ENCODE measurements at places on chromosomes 5 and 9.

DNA sequence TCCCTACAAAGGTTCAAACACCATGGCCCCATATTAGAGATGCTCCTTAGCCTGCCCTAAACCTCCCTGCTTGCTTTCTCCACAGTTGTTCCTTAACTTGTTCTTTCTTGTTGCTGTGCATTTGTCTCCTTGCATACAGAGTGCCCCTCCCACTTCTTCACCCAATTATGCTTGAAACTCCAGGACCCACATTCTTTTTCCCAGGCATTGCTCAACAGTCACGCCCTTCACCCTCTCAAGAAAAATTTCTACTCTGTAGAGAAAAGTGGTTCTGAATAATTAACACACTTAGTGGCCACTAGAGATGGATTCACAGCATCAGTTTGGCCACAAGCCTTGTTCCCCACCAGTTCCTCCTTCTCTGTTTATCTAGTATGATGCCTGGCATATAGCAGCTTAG is 57.7 kb downstream of the NREP start:
- no peak for DNase-seq

DNA sequence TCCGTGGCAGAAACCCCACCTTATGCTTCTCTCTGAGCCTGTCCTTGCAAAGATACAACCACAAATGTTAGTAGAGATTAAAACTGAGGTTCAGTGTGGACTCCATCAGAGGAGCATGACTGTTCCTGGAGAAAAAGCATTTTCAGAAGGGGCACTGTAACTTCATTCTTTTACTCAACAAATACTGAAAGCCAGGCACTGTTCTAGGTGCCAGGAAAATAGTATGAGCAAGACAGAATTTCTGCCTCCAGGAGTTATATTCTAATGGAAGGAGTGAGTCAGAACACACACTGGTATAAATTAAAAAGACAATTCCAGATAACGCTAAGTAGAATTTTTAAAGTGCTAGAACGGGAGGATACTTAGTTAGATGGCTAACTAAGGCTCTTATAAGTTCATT is 251.4 kb upstream of the GAS1 start:
- no peak for DNase-seq

DNA sequence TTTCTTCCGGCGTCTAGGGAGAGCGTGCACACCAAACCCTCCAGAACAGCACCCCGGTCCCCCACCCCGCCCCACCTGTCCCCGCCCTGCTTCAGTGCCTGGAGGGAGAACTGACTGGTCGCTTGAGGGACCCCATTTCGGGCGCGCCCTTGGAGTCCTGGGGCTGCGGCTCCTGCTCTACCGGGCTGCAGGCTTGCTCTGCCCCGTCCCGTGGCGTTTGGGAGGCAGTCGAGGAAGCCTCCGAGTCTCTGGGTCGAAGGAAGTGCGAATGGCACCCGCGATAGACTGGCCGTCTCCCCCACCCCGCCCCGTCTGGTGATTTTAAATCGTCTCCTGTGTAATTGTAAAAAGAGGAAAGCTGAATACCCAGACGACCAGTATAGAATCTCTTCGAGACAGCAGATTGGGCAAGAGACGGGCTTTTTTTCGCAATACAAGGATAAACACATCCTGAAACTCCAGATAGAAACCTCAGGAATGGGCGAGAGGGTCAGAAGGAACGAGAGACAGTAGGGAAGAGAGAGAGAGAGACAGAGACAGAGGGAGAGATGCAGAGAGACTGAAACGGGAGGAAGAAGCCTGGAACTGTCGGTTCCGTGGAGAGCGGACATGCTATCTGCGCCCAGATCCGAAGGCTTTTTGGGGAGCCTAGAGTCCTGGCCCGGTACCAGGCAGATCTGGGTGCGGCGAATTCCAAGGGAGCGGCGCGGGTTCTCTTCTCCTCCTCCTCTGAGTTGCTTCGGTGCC is 9.9 kb downstream of the PRDM6 start:
- no peak for DNase-seq

- no peak for DNase-seq
These were observed 541.0 kb downstream of the RAB3C start for GRCh38 chr5:59123595-59124561.

- DNase-seq, result no peak
These were observed 35.1 kb downstream of the MAP3K1 start for GRCh38 chr5:56850423-56850822.

DNA sequence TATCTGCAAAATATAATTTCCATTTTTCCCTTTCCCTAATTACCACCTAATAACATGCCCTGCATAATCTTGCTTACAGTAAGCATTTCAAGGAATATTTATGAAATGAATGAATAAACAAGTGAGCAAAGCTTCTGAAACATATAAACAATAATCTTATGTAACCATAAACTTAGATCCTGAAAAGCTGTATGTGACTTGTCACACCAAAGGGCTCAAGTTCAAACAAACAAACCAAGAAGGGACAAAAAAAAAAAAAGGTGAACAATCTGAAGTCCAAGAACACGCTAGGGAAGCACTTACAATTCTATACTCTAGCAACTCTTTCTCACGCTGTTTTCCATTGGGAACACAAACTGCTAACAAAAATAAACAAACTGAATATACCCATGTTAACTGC is 36.3 kb downstream of the PLPP1 start:
- DNase-seq, result no peak

GRCh38 chr9:108163321-108164005 is 673.9 kb upstream of the KLF4 start:
- no peak for DNase-seq

GRCh38 chr9:132732326-132733259 is 62.3 kb downstream of the GTF3C4 start:
- DNase-seq, result peak; percentile 49

DNA sequence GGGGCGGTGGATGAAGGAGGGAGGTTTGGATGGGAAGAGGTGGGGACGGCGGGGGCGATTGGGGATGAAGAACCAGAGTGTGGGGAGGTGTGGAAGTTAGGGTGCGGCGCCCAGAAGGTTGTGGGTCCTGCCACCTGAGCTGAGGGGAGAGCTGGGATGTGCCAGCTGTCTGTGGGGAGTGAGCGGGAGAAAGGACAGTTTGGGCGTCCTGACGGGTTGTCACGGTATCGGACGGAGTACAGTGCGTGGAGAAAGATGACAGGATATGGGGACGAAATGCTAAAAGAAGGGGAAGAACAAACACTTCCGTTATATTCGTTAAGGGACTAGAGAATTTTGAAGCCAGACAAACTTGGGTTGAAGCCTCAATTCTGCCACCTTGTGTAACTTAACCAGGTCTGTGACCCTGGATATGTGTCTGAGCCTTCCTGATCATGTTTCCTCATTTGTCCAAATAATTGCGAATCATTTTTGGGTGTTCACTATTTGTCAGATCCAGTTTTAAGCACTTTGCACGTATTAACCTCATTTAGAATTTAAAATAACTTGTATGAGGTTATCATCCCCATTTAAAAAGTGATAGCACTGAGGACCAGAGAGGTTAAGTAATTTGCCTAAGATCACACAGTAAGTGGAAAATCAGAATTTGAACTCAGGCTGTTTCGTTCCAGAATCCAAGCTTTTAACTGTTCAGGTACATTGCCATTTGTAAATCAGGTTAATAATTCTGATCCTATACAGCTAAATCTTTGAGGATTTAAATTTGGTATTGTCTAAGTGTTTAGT is 689 bp downstream of the CNTRL start:
- DNase-seq, result no peak

DNA sequence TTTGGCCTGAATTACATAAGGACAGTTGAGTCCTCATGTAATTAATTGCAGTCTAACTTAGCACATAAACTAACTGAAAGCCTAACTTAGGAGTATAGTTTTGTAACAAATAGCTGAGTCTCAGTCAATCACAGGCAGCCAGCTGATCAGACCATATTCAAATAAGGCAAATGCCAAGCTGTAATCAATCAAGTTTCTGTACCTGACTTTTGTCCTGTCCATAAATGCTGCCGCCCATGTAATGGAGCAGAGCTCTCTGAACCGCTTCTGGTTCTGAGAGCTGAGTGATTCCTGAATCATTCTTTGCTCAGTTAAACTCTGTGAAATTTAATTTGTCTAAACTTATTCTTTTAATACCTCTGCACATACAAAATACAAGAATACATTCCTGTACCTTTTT is 104.8 kb downstream of the TSSK1B start:
- DNase-seq, result no peak

DNA sequence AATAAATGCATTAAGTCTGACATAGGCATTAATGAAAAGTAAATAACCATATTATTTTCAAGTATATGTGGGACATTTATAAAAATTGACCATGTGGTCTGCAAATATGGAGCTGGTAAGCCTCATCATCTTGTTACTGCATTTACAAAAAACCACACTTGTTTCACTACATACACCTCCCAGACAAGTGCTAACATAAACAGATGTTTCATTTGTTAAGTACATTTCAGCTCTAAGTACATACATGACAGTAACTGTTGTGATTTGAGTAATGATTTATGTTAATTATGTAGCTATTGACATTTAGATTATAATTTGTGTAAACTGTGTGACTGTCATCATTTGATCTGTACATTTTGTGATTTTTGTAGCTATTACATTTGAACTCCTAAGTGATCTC is 13.9 kb downstream of the IDNK start:
- no peak for DNase-seq

DNA sequence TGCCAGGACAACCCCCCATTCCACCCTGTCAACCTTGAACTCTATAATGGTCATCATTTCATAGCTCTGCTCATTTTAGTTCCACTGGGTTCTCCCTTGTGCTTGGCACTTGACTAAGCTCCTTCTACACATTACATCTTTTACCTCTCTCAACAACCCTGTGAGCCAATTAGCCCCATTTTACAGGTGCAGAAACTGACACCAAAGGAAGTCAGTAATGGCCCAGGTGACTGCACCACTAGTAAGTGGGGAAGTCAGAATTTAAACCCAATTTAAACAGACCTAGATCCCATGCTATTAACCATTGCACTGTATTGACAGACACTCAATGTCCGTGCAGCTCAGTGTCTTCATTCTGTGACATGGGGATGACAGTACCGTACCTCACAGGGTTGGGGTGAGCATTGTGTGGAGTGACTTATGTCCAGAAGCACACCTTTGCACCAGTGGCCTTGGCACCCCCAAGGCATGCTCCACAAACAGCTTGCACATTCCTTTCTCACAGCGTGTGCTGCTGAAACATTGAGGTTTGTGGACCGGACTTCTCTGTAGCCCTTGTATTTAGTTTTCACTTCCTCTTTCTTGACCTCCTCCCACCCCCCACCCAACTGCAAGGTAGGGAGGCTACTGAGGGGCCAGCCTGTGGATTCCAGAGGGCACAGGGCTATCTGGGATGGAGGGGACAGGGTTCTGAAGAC is 23.1 kb downstream of the IRF1 start:
- DNase-seq, result no peak

All from SJCRH30 (cell line).